ENCODE measurements at places on chromosomes 12 and 14.

DNA sequence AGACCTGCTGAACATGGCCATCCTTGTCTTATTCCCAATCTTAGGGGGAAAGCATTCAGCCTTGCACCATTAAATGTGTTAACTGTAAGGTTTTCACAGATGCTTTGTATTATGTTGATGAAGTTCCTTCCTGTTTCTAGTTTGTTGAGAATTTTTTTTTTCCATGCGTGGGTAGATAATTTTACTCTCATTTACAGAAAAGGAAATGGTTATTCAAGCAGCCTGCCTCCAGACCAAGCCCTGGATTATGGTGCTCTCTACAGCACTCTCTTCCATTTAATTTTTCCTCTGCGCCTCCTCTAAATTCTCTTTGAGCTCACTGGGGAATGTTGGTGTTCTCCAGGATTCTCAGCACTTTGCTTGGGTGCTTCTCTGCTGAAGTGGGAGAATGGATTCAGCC is 179.3 kb upstream of the PZP start:
- DNase-seq, result no peak

DNA sequence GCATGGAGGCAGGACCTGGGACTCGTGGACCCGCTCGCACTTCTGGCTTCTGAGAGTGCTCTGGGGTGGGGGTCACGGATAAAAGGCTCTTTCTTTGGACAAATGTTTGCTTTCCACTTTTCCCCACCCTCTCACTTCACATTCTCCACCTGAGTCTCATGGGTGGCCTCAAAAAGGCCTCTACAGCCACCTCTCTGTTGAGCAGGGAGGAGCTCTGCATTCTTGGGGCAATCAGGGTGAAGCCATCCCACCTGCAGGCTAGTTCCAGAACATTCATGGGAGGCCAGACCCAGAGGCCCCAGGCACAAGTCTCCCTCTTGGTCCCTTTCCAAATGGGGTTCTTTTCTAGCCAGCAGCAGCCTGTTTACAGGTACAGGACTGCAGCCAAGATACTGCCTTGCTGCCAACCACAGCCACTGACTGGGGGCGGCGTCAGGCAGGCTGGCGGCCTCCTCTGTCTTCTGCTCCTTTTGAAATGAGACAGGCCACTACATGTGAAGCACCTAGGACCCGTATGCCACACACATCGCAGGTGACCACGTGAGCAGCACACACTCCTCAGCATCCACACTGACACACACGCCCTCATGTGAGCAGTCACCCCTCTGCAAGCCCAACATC is 18.2 kb upstream of the CEBPE start:
- no peak for DNase-seq

GRCh38 chr14:53621433-53621832 is 335.2 kb downstream of the BMP4 start:
- DNase-seq, result no peak

DNA sequence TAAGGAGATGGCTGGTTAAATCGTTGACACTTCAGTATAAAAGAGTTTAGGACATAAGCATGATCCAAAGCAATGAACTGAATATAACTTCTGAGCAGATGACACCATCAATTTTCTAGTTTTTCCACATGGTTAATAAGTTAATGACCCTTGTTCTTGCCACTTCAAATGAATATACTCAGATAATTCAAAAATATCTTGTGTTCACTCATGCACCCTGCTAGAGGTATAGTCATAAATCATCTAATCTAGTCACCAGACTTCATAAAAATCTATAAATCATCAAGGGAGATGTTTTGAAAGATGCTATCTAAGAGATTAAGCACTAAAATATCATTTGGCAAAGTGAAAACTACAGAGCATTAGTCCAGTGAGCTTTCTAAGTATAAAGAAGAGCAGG is 131.9 kb downstream of the MDGA2 start:
- DNase-seq, result no peak

GRCh38 chr14:56194042-56194441 is 75.8 kb downstream of the PELI2 start:
- no peak for DNase-seq

DNA sequence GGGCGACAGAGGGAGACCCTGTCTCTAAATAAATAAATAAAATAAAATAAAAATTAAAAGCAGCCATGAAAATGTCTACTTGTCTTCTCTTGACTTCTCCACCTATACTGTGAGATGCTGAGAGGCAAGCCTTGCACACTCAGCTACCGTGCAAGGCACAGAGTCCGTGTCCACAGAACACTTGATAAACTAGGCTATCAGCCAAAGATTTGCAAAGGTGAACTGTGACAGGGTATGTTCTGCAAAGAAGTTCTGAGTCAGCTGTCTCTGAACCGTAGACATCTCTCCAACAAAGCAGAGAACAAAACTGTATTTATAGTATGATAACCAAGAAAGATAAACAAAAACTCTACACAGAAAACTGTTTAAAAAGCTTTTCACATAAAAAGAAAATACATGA is 35.5 kb downstream of the STXBP6 start:
- DNase-seq, result no peak

DNA sequence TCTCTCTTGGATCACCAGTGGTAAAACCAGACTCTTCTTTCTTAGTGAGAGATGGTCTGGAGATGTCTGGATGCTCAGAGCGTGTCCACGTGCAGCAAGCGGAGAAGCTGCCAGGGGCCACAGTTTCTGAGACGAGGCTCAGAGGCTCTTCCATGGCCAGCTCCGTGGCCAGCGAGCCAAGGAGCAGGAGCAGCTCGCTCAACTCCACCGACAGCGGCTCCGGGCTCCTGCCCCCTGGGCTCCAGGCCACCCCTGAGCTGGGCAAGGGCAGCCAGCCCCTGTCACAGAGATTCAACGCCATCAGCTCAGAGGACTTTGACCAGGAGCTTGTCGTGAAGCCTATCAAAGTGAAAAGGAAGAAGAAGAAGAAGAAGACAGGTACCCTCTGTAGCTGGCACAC is 69.0 kb downstream of the TECPR2 start:
- no peak for DNase-seq

DNA sequence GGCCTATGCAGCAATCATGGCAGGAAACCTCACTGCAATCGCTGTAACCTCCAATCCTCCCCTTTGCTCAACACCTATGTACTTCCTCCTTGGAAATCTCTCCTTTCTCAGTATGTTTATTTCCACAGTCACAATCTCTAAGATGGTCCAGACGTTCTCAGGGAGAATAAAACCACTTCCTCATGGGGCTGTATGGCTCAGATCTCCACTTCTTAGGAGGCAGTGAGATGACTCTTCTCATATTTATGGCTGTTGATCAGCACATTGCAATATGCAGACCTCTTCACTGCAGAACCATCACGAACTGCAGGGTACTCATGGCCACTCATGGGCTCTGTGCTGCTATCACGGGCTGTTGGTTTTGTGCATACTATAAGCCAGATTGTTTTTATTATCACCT is 17.1 kb upstream of the OR4K17 start:
- DNase-seq, result no peak

- DNase-seq, result no peak
Observed at GRCh38 chr14:82420871-82421270, 887.2 kb upstream of the SEL1L start.

DNA sequence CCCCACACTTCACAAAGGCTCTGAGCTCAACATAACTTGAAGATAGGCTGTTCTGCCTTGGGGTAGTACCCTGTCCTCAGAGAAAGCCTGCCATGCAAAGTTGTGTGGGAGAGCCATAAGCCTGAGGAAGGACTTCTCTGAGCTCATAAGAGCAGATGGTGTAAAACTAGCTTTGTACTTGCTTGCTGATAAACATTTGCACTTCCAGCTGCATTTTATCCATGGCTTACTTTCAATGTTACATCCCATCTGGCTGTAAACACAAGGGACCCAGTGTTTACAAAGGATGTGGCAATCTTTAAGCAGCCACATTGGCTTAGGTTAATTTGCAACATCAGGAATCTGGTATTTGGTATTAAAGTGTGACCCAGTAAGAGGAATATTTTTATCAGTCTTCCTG is 258.1 kb downstream of the IPO8 start:
- DNase-seq, result no peak

DNA sequence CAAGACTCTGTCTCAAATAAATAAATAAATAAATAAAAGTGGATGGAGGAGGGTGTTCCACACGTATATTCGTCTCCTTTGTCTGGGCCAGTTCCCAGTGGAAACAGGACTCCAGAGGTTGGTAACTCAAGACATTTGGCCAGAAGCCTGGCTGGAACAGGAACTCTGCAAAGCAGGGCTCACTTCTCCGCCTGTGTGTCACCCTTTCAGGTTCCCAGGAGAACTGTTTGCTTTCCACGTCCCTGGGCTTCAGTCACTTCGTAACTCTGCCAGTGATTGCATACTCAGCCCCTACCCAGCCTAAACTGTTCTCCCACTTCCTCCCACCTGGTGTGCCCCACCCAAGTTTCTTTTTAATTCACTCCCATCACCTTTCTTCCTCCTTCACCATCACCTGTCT is 7.0 kb upstream of the UBE2N start:
- DNase-seq, result no peak

DNA sequence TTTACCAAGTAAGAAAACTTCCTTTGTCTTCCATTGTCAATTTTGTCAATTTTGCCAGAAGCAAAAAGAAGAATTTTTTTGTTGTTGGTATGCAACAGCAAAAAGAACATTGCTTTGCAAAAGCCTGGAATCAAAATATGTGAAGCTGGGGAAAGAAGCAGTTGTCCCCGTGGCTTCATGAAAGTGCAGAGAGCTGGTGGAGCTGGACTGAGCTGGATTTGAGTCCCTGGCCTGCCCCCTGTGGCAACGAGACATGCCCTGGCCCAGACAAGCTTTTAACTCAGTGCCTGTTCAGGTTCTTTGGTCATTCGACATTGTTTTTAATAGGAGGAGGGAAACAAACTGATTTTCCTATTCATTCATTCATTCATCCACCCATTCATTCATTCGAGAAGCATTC is 70.3 kb downstream of the SLC15A4 start:
- DNase-seq, result no peak

- no peak for DNase-seq
Observed at GRCh38 chr12:22042976-22043669, 2.9 kb upstream of the CMAS start.

- peak; percentile 53 for DNase-seq
Observed at GRCh38 chr14:72948481-72949138, 22.3 kb downstream of the DCAF4 start.

DNA sequence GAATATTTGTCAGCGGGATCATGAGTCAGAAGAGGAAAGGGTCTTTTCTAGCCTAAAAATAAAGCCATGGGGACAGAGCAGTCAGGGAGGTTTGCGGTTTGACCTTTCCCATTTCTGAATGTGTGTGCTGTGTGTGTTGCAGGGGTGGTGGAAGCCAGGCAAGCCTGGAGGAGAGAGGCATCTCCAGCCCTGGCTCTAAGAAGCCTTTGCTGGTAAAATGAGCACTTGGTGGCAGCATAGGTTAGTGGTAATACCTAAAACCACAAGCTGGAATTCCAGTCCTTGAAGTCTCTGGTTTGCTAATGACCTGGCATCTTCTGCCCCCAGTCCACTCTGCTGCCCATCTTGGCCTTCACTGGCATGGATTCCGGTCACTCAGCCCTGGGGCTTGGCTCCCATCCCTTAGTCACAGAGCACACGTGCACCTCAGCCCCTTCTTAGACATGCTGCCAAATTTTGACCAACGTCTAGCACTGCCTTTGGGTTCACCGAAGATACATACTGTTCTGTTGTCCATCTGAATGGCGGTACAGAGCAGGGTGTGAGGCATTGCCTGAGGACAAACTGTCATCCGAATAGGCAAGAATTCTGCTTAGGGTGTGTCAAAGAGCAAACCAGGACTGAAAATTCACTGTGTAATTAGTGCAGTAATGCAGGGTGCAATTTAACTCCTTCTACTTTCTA is 52.7 kb downstream of the KCNA5 start:
- DNase-seq, result no peak

DNA sequence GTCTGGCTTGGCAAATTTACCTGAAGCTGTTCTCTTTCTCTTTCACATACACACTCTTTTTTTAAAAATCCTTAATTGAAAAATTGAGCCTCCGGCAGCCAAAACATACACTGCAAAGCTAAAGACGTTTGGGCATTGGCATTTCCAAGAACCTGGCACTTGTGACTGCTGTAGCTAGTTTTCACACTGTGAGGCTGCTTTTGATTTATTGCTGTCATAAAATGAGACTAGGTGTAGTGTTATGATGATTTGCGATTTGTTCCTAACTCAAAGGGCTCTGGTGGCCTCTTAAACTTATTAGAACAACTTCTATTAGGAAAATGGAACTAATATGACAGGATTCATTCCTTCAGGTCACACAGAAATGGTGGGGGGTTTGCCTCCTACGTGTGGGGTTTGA is 377.1 kb upstream of the FAR2 start:
- DNase-seq, result no peak

- DNase-seq, result no peak
Observed at GRCh38 chr12:9699269-9699897, 29.9 kb downstream of the CLEC2D start.

DNA sequence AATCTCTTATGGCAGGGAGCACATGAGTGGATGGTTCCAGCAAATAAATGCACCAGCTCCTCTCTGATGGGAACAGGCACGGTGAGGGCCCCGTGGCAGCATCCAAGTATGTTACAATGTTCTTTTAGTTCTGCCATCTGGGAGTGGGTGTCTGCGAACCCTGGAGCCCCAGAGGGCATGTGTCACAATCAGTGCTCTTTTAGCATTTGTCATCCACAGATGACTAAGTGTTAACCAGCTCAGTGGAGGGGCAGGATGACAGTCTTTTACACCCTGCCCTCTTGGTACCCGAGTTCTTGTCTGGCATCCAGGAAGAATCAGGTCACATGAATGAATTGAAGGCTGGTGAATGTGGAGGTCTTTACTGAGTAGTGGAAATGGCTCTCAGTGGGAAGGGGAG is 560.4 kb upstream of the FLRT2 start:
- no peak for DNase-seq

DNA sequence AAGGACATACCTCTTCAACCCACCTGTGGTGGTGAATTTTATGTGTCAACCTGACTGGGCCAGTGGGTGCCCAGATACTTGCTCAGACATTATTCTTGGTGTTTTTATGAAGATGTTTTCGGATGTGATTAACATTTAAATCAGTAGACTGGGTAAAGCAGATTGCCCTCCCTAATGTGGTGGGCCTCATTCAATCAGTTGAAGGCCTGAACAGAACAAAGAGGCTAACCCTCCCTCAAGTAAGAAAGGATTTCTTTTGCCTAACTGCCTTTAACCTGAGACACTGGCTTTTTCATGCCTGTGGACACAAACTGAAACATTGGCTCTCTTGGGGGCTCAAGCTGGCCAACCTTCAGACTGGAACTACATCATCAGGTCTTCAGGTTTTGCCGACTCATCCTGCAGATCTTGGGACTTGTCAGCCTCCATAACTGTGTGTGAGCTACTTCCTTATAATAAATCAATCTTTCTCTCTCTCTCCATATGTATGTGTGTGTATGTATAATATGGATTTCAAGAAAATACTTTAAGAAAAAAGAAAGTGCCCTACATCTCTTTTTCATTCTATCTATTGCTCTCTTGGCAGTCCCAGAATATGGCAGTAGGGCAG is 39.4 kb downstream of the RTN1 start:
- no peak for DNase-seq

GRCh38 chr14:95352481-95352880 is 32.8 kb upstream of the CLMN start:
- DNase-seq, result no peak
